Epithelial cell of esophagus (primary cell): ENCODE measurements at places on chromosomes 12 and 14.

DNA sequence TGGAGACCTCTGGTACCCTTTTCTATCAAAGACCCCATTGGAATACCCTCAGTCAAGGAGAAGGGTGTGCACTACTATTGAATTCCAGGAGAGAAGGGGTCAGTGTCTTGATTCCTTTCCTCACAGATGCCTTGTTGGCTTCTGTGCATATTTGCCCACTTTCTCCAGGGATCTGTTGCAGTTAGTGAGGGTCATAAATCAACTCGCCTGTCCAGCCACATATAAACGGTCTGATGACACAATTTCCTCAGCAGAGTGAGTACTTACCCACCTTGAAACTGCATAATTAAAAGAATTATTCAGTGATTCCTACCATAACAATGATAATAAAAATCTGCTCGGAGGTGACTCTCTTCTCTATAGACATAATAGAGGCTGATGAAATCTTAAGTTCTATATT is 13.9 kb upstream of the DCD start:
- DNase-seq = no peak

DNA sequence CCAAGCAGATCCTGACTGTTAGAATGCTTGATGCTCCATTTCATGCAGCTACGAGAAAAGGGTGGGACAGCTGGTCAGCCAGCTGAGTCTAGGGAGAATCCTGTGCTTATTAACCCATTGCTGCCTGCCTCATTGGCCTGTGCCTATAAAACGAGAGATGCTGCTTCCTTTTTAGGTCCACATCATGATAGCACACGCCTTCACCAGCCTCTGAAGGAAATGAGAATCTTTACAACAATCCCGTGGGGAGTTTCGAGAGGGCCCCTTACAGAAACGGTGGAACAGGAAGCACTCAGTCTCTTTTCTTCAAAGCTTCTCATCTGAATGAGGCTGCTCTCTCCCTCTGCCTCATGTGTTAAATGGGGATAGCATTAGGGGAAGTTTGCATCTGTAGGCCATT is 147.3 kb upstream of the RFLNA start:
- DNase-seq = no peak

GRCh38 chr14:32171469-32171868 is 30.4 kb upstream of the RNU6-7 start:
- DNase-seq = no peak

DNA sequence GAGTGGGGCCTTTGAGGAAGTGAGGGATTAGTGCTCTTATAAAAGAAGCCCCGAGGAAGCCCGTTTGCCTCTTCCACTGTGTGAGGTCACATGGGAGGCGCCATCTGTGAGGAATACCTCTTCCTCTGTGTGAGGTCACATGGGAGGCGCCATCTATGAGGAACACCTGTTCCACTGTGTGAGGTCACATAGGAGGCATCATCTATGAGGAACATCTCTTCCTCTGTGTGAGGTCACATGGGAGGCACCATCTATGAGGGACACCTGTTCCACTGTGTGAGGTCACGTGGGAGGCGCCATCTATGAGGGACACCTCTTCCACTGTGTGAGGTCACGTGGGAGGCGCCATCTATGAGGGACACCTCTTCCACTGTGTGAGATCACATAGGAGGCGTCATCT is 69.7 kb downstream of the SLC24A4 start:
- no peak for DNase-seq
